ENCODE measurements at places on chromosomes 5 and 9.

GRCh38 chr5:28156981-28157380 lies 1118.6 kb upstream of the CDH9 start:
- DNase-seq, result no peak

- DNase-seq, result no peak
Observed at GRCh38 chr9:89314955-89315354, 3.3 kb upstream of the SECISBP2 start.

DNA sequence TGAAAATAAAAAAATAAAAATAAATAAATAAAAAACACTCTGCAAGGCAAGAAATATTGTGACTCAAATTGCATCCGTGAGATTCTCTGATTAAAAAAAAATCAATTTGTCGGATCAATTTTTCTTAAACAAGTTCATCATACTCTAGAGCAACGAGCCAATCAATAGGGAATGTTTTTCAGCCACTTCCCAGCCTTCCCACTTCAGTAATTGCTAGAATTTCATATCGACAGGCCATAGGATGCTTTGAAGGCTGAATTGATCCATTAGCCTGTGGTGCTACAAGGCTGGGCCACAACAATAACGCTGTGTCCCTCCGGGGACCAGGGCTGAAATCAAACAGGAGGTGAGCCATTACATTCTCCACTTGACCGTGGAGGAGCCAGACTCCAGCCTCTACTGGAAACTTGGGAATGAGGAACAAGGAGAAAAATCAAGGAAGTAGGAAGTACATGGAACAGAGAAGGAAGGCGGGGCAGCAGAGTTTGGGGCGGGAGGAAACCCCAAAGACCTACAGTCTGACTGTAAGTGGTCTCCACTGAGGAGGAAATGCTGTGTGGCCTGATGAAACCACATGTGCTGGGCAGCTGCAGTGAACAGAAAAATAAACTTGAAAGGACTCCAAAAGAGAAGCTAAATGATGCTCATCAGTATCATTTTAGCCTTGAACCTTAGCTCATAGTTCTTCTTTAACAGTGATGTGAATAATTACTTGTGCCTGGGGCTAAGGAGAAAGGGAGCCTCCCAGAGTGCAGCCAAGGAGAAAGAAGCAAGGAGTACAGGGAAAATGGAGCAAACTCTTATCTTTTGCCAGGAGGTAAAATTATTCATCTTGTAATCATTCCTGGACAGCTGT lies 308.6 kb downstream of the TLE1 start:
- no peak for DNase-seq

DNA sequence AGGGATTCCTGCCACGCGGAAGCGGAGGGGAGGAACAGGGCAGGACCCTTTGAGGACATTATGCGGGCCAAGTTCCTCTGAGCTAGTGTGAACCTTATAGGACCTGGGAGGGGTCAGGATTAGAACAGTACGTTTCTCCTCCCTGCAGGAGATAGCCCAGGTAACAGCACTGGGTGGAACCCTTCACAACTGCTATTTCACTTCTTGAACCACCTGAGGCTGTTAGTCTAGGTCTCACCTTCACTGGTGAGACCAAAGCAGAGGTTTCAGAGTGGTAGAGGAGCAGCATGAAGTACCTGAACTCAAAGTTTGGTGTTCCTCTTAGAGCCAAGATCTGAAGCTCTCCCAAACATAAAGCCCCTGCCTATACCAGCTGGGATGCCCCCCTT lies 832 bp downstream of the EIF4EBP3 start:
- no peak for DNase-seq

- peak; percentile 5 for DNase-seq
Observed at GRCh38 chr5:160390787-160391696, 8.8 kb downstream of the FAM200C start.

DNA sequence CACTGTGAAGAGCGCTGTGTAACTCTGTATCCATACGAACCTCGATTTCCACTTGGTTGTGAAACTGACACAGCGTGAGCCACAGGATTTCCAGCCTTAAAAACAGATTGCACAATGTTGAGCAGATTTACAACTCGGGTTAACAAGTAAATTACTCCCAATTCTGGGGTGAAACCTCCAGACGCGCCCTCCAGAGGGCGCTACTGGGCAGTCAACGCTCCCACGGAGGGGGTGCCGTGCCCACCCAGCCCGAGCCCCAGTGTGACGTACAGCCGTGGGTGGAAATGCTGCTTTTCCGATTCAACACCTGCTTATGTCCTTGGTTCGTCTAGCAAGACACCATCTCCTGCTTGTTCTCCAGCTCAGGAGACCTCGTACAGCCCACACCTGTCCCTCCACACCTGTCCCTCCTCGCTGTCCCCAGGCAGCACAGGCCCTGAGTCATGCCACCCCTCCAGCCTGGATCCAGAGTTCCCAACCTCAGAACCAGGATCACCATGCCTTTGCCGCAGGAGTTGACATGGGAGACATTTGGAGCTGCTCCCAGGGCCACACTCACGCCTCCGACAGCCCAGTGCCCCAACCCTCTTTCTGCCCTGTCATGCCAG lies 34.4 kb upstream of the SLC6A3 start:
- DNase-seq, result peak; percentile 18

DNA sequence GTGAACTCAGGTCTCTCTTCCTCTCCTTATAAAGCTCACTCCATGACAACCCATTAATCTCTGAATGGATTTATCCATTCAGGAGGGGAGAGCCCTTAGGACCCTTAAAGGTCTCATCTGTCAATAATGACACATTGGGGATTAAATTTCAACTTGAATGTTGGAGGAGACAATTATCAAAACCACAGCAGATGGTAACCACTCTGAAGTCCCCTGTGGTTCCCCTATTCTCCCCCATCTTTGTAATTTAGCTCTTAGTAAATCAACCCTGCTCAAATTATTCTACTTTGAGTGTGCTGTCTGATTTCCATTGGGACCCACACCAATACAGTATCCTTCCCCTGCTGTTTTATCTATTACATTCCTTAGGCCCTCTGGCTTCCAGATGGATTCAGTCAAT lies 72.0 kb upstream of the RAI14 start:
- no peak for DNase-seq

DNA sequence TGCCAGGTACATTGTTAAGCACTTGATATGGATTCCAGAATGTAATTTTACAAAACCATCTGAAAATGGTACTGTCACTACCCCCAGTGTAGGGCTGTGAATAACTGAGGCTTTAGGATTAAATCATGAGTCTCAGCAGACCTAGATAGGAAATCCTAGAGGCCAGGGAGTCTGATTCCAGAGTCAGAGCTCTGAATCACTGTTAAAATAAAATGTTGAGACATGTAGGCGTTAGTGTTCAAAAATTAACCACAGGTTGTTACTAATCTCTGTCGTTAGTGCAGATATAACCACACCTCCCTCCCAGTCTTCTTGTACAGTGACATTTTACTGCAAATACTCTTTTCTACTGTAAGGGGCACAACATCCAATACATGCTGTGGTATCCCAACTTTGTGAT lies 1828.8 kb downstream of the MAT2B start:
- DNase-seq, result no peak

DNA sequence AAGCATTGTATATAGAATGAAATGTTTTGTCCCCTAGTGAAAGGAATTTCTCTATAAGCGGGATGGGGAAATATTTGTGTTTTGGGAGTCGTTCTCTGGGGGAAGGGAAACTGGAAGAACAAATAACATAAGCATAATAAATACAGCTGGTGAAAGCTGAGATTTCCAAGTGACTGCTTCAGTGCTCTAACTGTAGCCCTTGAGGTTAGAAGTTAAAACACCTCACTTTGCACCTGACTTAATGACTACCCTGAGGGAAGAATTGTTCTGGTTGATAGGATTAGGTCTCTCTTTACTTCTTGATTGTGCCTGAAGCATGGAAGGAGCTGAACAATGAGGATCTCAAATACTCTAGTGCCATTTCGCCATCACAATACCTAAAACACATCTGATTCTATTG lies 307.4 kb downstream of the MAN2A1 start:
- no peak for DNase-seq

GRCh38 chr9:88835038-88835466 lies 156.2 kb upstream of the S1PR3 start:
- peak; percentile 68 for DNase-seq

DNA sequence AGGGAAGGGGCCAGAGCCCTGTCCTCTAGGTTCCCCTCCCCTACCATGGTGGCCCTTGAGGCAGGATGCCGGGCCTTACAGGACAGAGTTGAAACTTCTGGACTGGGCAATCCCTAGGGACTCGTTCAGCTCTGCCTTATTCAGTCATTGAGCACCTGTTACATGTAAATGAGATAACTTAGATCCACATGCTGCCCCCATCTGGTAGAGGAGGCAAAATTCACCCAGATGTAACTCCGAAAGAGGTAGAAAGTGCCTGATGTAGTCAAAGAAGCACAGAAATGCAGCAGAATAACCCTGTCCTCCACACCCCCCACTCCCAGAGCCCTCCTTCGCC lies 1.5 kb downstream of the GGTA1 start:
- peak; percentile 10 for DNase-seq

GRCh38 chr9:21320465-21320864 lies 14.7 kb downstream of the KLHL9 start:
- DNase-seq, result no peak

DNA sequence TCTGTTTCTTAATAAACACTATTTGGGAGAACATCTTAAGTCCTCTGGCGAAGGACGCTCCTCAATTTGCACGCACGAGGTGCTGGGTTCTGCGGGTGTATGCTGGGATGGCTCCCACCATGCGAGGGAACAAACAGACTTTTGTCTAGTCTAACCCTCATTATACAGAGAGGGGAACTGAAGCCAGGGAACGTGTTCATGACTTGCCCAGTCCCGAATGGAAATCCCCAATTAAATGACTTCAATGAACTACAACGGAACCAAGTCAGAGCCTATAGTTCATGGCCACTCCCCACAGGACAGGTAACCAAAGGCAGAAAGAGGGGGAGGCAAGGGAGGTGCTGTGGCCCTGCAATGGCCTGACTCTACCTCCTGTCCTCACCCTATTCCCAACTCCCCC lies 9.3 kb downstream of the TLE1 start:
- DNase-seq, result no peak

DNA sequence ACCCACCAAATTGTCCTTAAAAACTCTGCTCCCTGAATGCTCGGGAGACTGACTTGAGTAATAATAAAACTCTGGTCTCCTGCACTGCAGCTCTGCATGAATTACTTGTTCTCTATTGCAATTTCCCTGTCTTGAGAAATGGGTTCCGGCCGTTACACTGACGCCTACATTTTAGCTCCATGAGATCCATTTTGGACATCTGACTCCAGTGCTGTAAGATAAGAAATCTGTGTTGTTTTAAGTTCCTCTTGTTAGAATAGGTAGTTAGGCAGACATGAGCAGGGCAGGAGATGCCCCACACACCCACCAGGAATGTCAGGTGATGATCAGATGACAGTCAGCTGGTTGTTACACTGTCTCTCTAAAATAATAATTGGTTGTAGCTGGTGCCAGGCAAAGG lies 125.8 kb upstream of the SHB start:
- DNase-seq, result no peak

GRCh38 chr9:134852906-134853654 lies 27.5 kb upstream of the FCN2 start:
- DNase-seq, result no peak

DNA sequence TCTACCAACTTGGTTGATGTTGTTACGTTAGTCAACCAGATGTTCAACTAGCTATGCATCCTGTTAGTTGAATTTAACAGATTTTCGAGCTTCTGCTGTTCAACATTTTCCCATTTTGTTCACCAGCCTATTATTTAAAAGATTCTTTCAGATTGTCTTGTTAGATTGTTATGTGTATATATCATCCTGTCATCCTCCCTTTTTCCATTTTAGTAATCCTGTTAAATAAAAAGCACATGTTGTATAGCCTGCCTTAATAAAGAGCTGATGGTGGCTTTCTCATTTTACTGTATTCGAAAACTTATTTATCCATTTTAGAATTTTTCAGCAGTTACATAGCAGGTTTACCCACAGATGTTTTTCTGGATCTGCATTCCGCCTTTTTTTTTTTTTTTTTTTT lies 4.3 kb downstream of the TMEFF1 start:
- DNase-seq, result no peak

DNA sequence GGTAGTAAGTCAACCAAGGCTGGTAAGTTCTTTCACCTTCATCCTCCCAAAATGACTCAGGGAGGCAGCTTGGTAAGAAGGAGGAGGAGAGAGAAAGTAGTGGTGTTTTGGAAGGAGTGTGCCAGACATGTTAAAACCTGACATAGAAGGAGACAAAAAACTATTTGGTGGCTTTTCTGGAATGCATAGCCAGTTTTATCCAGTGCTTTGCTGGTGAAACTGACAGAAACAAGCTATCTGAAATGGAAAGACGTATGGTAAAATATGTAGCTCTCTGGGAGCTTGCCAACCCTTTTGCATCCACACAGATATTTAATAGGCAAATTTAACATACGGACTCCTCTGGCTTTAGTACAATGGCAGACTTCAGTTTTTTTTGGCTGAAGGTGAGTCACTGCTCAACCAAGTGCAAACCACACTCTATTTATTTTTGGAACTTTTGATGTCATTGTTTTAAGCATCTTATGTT lies 45.4 kb downstream of the RAB14 start:
- no peak for DNase-seq

- no peak for DNase-seq
Observed at GRCh38 chr9:91814201-91814600, 135.8 kb downstream of the ROR2 start.

GRCh38 chr5:154112255-154112654 lies 73.5 kb downstream of the MFAP3 start:
- no peak for DNase-seq

DNA sequence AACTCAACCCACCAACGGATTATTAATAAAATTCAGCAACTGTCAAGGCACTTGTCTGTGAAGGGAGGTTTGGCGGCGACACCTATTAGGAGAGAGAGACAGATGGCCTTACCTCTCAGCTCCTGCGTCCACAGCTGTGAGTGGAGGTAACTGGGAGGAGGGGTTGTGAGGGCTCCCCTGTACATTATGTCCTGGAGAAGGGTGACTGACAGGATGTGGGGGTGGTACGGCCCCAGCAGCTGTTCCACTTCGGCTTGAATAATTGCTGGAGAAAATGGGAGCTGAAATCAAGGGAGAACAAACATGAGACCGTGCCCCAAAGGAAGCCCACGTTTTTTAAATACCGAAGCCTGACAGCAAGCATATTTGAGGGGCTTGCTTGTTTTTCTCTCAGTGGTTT lies 353.5 kb upstream of the RFX3 start:
- no peak for DNase-seq

Data from central memory CD4-positive, alpha-beta T cell (primary cell).